ENCODE measurements at places on chromosomes 7 and 10. TPM values are rescaled to one million over a fixed set of nuclear protein-coding genes. Genes with fewer than 3 reads are reported as not detected.

- no peak for DNase-seq
Observed at GRCh38 chr10:109926825-109927224, 3.5 kb upstream of the XPNPEP1 start.

DNA sequence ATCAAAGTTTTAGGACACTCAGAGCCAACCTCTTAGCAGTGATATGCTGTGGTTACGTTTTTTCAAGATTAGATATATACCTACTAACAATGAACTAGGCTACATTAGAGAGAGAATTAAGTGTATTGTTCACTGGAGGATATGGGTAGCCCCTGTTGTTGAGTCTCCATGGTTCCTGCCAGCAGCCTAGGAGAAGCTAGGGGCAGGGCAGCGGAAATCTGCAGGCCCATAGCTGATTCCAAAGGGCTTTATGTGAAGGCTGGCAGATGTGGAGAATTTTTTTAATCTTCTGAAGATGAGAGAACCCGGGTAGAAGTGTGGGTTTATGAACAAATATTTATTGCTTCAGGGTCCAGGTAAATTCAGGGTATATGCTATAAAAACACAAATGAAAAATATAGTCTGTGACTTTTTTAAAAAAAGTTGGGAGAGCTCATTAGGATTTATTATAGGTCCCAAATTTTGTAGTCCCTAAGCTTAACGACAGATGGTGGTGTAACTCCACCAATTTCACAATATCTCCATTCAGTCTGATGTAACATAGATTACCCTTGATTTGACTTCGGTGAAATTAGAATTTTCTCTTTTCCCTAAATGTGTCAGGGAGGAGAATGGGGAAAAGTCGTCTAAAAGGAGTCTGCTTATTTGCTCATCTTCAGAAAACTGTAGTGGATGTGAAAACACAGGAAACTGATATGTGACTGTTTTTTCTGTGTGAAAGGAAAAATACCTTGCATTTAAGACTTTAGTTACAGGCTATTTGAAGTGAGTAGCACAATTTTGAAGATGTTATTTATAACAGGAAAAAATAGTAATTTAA is 163.0 kb upstream of the PPP1R3A start:
- DNase-seq: no peak

DNA sequence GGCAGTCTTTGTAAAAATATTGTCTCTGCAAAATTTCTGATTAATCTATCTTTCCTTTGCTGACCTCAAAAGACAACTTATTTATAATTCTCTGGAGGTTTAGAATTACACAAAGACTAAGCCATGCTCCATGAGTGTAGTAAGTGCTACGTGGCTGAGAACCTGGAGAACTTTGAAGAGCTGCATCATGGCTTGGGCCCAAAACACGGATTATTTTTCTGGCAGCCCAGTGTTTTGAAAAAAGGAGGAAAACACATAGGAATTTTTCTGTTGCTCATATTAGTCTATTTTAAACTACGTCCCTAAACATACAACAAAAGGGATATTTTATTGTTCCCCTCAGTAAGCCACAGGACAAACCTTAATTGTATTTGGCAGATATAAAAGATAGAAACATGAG is 360.7 kb upstream of the MYO3A start:
- DNase-seq: no peak

DNA sequence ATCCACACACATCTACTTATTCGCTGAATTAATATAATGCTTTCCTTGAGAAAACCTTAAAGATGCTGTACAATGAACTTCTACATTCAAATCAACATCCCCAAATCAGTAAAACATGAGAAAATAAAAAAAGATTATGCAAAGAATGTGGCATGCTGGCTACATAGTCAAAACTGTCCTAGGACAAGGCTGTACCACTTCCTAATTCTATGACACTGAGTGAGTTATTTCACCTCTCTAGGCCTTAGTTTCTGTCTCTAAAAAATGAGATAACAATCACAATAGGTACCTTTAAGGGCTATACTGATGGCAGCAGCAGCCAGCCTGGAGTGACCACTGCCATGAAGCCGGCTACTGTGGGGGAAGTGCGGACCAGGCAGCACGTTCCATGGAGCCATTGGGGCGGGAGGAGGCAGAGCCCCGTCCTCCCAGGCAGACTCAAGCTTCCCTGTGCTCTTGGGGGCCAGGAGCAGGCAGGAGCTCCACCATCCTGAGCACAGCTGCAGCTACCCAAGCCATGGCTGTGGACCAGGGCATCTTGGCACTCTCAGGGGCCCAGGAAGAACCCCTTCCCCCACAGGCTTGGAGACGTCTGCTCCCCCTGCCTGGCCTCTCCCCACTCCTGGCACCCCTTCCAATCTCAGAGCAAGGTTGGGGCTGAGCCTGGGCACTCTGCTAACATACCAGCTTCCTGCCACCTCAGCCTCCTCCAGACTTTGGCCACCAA is 110.2 kb downstream of the ELAPOR2 start:
- DNase-seq: no peak

WNT8B gene
- total RNA-seq: not detected

CYP17A1 gene
- not detected for total RNA-seq

All from aorta (tissue), 5 donors.